NCI-H1417 treated with DMSO at 0.1 percent for 48 hours (cell line): ENCODE measurements at places on chromosomes 13 and 19.

DNA sequence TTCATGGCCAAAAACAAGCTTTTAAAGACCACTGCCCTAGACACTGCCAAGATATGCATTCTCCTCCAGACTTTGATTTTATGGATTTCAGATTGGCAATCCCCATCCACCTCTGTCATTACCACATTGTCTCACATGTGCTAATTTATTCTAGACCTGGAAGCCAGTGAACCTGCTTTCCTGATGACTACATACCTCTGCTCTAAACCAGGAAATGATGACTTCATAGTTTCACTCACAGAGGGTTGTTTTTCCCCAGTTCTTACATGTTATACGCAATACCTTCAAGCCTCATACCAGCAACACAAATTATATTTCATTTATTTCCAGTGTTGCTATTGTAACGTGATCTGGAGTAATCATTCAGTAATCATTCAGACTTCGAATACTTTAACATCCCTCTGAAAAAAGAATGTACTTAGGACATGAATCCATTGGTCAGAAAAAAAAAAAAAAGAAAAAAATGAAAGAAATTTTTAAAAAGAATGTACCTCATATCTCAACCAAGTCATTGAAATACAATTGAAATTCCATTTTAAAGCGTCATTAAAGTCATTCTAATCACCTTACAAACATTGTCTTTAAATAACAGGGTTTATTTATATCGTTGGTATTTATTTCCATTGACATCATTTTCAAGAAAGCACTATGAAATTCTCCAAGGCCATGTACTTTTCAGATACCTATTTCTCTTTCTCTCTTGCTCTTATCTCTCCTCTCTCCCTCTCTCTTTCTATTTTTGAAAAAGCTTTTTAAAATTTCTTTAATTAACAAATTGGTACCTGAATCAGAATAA, 33.4 kb upstream of the KLF5 start:
- no peak for DNase-seq

- DNase-seq: no peak
Measured at GRCh38 chr13:40232311-40233040, 434.0 kb downstream of the FOXO1 start.

GRCh38 chr19:28610731-28611130, 602.2 kb downstream of the UQCRFS1 start:
- DNase-seq: no peak

DNA sequence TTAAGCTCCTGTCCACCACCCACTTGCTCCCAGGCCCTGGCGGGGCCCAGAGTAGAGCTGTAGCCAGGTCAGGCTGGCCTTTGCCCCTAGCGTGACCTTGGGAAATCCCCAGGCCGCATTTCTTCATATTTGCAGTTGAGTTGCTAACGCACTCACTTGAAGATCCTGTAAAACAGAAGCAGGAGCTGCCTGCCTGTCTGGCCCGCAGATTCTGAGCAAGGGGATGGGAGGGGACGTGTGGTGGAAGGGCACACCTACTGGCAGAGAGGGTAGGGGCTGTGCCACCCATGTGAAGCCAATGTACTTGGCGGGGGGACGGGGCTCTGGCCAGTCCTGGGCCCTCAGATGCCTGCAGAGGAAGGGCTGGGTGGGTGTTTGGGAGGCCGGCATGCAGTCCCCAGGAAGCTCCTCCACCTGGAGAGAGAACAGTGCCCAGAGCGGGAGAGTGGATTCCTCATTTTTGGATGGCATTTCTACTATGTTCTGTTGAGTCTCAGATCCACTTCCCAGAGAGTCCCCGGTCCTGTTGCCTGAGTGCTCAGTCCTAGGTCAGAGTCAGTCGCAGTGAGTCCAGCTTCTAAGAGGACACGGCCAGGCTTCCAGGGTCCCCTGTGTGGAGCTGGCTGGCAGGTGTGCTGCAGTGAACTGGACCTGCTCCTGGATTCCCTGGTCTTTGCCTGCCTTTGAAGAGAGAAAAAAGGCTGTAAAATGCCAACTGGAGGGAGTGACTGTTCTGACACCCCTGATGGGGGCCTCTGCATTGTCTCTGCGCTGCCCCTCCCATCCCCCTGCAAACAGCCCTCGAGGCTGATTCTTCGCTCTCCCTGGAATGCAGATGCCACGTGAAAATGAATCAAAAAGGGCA, 62.9 kb downstream of the GGACT start:
- no peak for DNase-seq

DNA sequence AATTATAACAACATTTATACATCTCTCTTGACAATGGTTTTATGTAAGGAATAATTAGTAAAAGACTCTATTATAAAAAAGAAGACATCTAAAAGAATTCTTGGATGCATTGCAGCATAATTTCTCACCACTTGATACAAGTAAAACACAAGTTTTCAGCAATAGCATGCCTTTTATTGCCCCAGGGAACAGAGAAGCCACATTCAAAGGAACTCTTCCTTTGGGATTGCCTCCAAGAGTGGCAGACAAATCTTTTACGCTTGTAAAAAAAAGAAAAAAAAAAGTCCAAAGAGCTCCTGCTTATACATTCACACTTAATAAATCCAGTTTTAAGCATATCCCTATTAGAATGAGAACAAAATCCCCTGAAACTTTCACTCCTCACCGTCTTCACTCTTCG, 2357.8 kb upstream of the PCDH20 start:
- DNase-seq: no peak

DNA sequence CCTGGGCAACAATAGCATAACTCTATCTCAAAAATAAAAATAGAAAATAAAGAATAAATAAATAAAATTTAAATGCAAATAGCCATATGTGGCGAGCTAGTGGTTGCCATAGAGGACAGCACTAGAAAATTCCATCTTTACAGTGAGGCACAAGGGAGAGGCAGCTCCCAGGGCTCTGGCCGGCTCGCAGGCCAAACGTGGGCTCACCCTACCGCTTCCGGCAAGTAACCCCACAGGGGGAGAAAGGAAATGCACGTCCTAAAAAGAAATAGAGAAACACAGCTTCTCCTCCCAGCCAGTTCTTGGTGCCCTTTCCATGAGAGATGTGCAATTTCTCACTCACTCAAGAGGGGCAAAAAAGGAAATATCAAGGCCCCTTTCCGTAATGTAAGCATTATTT, 12.4 kb upstream of the GRWD1 start:
- no peak for DNase-seq

GRCh38 chr19:37986048-37986750, 79.2 kb downstream of the SIPA1L3 start:
- DNase-seq: no peak

GRCh38 chr13:45315520-45316167, 25.3 kb downstream of the TPT1 start:
- DNase-seq: no peak
